MM.1S (cell line): ENCODE measurements at places on chromosomes 12 and 14.

DNA sequence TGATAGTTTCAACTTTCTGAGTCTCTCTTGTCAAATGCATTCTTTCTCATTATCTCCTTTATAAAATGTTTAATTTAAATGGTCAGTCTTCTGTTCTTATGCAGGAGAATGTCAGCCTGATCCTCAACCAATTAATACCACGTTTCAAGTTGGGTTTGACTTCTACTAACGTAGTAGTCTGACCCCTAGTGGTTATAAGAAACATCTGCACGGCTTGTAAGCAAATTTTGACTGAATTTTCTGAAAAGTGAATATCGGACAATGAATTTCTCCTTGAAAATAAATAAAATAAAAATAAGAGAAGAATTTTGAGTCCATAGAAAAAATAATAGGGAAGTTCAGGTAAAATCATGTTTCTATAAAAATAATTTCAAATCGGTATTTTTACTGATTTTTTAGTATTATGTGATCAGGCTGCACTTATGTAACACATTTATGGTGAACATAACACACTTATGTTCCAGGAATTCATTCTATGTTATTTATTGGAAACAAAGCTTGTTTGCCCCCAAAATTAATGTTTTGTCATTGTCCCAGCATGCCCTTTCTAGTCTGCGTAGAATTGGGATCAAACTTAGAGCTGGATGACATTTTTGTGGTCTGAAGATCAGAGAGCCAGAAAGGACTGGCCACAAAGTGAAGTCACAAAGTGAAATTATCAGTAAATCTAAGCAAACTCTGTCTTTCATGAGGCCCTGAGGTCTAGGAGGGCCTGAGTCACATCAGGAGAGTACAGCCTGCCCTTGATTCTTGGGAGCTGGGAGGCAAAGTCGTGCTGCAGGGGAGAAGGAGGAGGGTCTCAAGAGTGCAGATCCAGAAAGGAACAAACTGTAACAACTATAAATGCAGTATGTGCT is 101.2 kb upstream of the STXBP6 start:
- peak; percentile 42 for DNase-seq

DNA sequence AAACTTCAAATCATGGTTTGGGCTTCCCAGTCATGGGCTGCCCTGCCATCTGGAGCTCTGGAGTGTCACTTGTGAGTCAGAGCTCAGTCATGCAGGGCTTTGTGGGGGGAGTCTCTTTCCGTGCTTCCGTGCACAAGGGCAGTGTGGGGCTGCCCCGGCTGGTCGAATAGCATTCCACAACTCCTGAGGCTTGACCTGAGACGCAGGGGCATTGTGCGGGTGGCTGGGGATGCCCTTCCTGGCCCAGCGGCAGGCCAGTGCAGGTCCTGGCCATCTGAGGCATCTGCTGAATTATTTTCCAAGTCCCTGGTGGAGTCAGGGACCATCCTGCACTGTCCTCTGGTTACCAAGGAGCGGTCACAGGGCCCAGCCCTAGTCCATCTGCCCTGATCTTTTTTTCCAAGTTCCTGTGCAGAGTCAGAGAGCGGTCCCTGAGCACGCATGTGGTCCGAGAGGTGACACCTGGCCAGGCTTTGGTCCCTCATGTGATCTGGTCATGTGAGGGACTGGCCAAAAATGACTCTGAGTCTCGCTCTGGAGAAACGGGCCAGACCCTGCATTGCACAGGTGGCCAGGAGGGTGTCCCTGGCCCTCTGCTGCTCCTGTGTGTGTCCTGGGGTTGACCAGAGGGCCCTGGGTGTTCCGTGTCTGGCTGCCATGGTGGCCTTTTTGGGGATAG is 167.0 kb upstream of the ALG10B start:
- no peak for DNase-seq

- no peak for DNase-seq
Measured at GRCh38 chr12:57242329-57242690, 8.7 kb downstream of the STAC3 start.

DNA sequence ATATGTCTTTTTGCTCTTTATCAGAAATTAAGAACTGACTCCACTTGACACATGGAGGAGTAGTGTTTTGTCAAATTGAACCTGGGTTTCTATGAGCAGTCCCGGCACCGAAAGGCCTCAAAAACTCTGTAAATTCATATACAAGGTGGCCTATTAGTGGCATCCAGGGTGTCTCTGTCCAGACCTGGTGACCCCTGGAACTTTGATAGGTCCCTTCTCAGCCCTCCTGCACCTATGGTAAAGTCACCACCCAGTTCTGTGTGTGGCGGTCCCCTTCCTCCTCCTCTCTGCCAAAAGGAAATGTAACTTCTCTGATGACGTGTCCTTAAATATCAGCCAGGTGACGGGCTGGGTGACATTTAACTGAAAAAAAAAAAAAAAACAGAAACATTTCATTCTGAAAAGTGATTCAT is 204.0 kb upstream of the FOXN3 start:
- DNase-seq, result no peak

- DNase-seq, result no peak
Measured at GRCh38 chr12:24069532-24070395, 120.3 kb upstream of the SOX5 start.

- DNase-seq, result peak; percentile 59
Measured at GRCh38 chr14:63045234-63045611, at the start of gene KCNH5. Gene KCNH5 (minus strand): TSS chr14:63045458. CDS start chr14:63045186, 272 bp downstream.

GRCh38 chr12:67647181-67647798 is 1.3 kb upstream of the DYRK2 start:
- no peak for DNase-seq

DNA sequence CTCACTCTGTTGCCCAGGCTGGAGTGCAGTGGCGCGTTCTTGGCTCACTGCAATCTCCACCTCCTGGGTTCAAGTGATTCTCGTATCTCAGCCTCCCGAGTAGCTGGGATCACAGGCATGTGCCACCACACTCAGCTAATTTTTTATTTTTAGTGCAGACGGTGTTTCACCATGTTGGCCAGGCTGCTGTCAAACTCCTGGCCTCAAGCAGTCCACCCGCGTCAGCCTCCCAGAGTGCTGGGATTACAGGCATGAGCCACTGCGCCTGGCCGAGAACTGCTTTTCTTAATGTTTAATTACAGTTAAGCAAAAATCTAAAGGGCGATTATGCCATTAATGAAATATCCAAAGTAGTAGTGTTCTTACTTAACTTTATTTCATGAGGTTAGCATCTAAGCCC is 13.6 kb downstream of the YARS2 start:
- no peak for DNase-seq
